Caki2 (cell line): ENCODE measurements at places on chromosomes 1 and 21.

DNA sequence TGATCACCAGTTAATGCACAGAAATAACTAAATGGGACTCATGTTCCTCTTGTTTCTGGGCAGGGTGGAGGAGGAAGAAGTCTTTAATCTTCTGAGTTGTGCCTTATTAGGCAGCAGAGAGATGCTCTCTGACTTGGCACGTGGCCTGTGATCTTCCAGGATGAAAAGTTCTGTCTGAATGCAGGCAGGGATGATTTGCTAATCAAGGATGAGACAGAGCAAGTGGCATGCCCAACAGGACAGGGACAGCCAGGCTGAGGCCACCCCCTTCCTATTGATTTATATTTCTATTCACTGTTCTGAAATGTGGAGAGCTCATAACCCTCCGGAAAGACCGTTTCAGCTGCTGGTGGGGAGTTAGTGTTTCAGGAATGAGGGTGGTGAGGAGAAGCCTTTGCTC, 477.8 kb upstream of the CAMK1G start:
- no peak for DNase-seq

- DNase-seq, result no peak
Observed at GRCh38 chr1:233289676-233290075, 5.8 kb downstream of the PCNX2 start.

DNA sequence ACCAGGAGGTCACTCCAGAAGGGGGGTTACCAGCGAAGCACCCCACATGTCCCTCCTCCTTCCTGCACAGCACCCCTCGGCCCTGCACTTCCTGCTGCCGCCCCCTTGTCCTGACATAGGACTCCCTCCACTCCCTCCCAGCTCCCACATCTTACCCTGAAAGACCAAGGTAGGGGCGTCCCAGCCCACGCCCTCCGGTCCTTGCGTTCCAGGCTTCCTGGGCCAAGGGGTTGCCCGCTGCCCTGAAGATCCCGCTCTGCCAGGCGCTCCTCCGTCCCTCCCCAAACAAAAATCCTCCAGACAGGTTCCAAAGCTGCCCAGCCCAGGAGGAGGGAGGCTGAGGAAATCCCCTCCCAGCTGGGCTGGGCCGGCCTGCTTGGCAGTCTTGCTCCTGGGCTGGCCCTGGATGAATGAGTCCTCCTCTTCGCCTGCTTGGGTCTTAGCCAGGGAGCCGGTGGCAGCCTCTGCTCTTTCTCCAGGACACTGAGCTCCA, at the start of gene RHBDL2:
Gene RHBDL2 (minus strand): TSS at position 304 of the 493 bp plus-strand sequence. CDS start 22,618 bp downstream, outside the sequence.
- peak; percentile 61 for DNase-seq

DNA sequence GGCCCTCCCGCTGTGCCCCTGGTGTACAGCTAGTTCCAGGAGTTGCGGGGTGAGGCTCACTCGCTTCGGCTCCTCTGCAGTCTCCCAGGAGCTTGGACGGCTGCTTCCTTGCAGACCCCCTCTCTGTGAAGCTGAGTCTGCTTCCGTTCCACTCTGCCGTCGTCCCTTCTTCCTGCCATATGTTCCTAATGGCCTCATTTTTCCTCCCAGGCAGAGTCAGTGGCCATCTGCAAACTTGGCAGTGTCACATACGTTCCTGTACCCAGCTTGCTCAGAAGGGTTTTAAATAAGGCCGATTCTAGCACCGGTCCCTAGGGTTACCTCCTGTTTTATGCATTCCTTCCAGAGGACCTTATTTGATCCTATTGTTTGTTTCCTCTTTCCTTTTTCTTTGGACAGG, 21.3 kb downstream of the ACTL8 start:
- DNase-seq, result no peak

- DNase-seq, result peak; percentile 65
Observed at GRCh38 chr1:75502776-75503175, 108.1 kb downstream of the SLC44A5 start.

GRCh38 chr1:19139711-19140110, 70.4 kb downstream of the UBR4 start:
- DNase-seq, result no peak

- no peak for DNase-seq
Observed at GRCh38 chr1:237792149-237792548, 98.6 kb downstream of the ZP4 start.

- no peak for DNase-seq
Observed at GRCh38 chr21:40858517-40858916, 11.6 kb upstream of the DSCAM start.

DNA sequence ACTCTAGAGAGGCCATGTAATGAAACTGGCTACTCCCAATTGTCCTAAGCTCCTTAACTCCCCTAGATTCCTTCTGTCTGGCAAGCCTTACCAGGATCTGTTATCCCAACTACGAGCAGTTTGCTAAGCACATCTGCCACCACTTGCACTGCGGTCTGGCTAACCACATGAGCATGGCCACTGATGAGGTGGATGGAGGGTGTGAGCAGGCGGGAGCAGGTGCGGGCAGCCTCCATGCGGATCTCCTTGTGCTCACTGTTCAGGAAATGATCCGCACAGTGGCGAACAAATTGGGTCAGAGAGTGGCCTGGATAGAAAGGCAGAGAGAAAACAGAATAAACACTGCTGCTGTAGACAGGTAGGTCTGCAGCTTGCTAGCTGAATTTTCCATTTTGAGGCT, 24.0 kb downstream of the MTOR start:
- no peak for DNase-seq

DNA sequence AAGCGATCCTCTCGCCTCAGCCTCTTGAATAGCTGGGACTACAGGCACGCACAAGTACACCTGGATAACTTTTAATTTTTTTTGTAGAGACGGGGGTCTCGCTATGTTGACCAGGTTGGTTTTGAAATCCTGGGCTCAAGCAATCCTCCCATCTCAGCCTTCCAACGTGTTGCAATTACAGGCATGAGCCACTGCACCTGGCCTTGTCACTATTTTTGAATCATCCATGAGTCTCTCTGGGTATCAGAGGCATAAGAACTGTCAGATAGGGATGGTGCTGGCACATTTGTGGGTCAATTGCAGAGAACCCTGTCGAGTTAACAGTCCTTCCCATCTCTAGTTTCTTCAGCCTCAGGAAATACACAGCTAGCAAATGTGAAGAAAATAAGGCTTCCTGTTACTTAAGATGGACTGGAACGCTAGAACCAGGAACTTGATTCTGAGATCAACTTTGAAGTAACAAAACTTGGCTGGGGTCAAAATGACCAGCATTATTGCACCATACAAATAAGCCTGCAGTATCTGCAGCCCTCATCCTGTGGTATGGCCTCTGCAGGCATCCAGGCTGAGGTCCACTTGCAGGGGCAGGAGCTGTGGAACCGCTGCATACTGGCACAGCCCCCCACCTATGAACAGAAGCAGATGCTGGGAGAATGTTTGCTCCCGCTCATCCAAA, 124.3 kb upstream of the GADD45A start:
- no peak for DNase-seq

GRCh38 chr1:100397681-100398080, 45.4 kb downstream of the CDC14A start:
- DNase-seq, result no peak
